ENCODE measurements at places on chromosomes 4 and X.

DNA sequence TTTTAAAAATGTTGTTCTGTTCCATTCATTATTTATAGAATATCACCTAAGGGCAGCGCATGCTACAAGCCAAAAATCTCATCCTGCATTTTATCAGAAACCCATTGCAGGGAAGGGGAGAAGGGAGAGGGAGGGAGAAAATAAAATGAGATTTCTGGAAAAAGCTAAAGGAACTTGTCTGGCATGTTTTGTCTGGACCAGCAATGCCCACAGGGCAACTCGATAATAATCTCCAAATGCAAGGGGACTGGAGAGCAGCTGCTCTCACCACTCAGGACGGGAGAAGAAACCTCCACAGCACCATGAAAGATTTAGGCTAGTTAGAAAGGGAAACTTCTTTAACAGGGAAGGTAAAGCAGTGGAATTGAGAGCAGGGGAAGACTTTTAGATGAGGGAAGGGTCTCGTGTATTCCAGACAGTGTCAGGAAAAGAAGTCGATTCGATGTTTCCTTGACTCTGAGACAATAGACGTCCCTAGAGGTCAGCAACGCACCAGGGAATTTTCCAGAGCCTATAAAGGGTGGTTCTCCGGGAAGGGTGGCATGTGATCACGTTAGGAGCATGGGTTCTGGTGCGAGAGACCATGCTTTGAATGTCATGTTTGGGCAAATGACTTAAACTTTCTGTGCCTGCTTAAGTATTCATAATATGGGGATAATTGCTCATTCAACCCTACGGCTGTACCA, 132.2 kb upstream of the NDP start:
- no peak for DNase-seq

- no peak for DNase-seq
Measured at GRCh38 chrX:106243376-106243775, 75.3 kb downstream of the PWWP3B start.

DNA sequence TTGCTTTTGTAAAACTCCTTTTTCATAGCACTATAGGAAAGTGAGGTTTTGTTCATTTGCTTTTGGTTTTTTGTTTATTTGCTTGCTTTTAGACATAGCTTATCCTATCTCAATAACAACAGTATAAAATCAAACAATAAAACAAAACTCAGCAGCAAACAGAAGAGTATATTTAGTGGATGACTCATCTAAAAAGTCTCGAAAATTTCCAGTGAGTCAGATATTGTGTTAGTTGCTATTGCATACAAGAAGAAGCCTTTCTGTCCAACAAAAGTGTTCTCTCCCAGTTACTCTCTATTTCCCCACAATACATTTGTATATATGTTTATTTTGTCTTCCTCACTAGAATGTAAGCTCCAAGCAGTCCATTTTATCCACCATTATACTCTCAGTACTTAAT, 36.0 kb upstream of the NPNT start:
- no peak for DNase-seq

DNA sequence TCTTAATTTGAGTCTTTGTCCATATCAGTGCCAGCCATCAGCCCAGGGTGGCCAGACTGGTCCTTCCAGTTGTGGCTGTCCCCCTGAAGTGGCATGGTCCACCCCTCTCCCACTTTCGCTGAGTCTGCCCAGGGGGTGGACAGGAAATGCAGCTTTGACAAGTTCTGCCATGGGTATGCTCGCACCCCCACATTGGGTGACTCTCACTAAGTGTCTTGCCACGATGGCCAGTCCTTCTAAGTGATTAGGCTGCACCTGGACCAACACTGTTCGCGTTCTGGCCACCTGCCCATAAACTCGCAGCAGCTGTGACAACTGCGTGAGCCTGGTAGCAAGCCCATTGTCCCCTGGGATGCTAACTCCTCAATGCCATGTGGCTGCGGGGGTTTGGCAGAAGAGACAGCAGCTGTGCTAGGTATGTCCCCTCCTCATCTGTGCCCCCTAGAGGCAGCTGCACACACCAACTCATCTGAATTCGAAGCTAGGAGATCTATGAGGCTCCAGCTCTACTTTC, 10.0 kb upstream of the LNX1 start:
- peak; percentile 13 for DNase-seq
